ENCODE measurements at places on chromosomes 2 and 18. TPM values are rescaled to one million over a fixed set of nuclear protein-coding genes. Genes with fewer than 3 reads are reported as not detected.

DNA sequence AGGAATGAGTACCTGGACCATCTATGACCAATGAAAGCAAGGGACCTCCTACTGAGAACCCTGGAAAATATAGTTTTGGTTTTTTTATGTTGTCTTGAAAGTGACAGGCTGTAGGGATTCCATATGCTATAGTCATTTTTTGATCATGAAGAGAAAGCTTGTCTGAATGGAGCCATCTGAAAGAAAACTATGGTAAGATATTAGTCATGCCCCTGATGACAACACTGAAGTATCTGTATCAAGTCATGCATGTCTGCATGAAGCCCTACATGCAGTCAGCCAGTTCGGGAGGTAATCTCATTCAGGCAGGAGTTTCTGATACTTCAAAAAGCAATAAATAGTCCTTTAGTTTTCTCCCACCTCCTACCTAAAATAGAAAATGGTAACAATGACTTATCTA is 1042.0 kb downstream of the DPP10 start:
- no peak for DNase-seq

GRCh38 chr2:108988796-108989713 is at the start of gene EDAR:
Gene EDAR, minus strand, starts transcription at chr2:108989220. Its CDS starts 58,206 bp downstream, at chr2:108931014.
- DNase-seq = no peak

The GPD2 gene
- total RNA-seq = 62.9 TPM

The MROH2A gene
- total RNA-seq = not detected

DNA sequence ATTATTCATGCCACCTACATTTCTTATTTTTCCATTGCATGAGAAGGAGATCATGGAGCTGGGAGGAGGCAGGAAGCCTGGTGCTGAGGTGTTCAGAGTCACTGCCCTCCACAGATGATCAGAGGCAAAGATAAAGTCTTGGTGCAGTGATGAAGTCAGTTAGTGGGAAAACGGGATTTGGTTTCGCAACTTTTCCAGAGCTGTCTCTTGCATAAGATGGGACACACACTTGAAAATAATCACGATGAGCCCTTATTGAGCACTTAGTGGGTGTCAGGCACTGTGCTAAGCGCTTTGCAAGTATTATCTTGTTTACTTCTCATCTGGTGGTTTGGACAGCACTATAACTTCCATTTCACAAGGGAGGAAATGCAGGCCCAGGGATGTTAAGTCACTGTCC is 222.1 kb upstream of the SMAD2 start:
- DNase-seq = no peak

DNA sequence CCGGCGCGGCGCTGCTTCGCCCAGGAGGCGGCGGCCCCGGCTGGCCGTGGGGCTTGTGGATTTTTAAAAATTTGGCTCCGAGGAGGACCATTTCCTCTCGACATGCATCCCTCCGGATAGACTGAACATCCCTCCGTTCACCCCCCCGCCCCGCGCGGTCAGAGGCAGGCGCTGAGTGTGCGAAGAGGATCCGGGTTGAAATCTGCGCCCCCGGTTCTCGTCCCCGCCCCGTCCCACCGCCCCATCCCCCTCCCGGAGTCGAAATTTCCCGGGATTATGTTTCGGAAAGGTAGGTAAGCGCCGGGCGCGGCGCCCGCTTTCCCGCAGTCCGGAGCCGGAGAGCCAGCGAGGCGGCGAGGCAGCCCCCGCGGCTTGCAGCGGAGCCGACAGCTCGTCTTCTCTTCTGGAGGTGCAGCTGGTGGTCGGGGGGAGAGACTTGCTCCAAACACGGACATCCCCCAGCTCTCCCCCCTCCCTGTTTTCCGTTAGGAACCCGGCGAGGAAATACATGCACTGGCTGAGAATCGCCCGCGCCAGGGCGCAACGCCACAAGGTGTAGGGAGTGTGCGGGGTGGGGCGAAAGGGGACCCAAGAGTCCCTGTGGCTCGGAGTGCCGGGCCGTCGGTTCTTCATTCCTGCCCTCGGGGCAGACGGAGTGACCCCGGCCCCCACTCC is at the start of gene PRKCE:
PRKCE (plus strand) TSS at position 261 of the 675 bp plus-strand sequence.
- no peak for DNase-seq

The UPP2 gene
- not detected for total RNA-seq

DNA sequence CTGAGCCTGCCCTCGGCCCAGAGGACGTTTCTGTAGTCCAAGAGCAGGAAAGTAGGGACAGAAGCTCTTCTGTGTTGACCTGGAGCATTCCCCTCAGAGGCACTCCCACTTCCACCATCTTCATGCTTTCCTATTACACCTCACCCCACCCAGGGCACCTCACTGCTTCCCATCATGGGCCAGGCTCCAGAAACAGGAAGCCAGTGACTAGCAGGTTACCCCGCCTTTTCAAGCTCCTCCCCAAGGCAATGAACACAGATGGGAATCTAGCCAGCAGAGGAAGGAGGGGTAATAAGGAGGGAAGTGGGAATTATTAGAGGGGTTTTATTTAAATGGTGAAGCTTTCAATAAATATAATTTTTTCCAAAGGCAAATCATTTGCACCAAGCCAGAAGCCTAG is 308.8 kb upstream of the MGAT5 start:
- DNase-seq = no peak

The RAD51AP2 gene
- not detected for total RNA-seq

The TNFRSF11A gene
- 4.6 TPM for total RNA-seq

GRCh38 chr18:43751835-43752234 is 474.5 kb upstream of the SYT4 start:
- no peak for DNase-seq

DNA sequence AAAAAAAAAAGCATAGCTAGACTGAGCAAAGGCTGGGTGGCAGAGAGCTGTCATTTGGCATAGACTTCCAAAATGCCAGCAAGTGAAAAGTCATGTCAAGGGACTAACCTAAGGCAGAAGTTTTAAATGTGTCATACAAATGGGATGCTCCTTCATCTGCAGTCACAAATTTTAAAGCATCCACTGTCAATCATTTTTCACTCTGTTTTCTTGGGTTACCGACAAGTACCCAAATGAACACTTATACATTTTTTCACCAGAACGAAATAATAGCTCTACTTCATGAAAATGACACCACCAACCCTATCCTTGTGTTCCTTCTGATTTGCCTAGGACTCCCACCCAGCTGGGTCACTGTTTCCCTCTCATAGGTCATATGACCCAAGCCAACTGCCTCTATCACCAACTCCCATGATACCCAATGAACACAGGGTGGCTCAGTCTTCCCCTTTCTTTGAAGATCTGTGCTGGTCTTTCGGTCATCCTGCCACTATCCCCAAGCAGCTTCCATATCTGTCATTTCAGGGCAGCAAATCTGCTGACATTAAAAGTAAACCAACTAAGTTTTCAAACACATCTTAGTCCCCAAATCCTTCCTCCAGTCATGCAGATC is 21.5 kb downstream of the KLF7 start:
- DNase-seq = no peak

- no peak for DNase-seq
These were observed 45.1 kb upstream of the TBR1 start for GRCh38 chr2:161370981-161371380.

- DNase-seq = no peak
These were observed 99.5 kb downstream of the DCC start for GRCh38 chr18:52439457-52439856.

GRCh38 chr18:35030277-35030989 is 10.8 kb upstream of the MAPRE2 start:
- no peak for DNase-seq

DNA sequence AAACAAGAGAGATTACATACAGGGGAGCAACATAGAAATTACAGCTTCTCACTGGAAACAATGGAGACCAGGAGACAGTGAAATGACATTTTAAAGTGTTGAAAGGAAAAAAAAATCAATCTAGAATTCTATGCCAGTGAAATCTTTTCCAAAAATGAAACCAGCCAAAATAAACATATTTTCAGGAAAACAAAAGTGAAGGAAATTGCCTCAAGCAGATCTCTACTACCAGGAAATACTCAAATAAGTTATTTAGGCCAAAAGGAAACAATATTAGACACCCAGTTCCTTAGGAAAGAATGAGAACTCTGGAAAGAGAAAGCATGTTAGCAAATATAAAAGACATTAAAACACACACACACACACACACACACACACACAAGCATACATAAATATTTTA is 339.9 kb upstream of the NCKAP5 start:
- no peak for DNase-seq

The FTCDNL1 gene
- total RNA-seq = 4.5 TPM

- DNase-seq = no peak
These were observed 108.7 kb downstream of the EN1 start for GRCh38 chr2:118738524-118739308.

The RASGRP3 gene
- 42.2 TPM for total RNA-seq

The COBLL1 gene
- 38.1 TPM for total RNA-seq

DNA sequence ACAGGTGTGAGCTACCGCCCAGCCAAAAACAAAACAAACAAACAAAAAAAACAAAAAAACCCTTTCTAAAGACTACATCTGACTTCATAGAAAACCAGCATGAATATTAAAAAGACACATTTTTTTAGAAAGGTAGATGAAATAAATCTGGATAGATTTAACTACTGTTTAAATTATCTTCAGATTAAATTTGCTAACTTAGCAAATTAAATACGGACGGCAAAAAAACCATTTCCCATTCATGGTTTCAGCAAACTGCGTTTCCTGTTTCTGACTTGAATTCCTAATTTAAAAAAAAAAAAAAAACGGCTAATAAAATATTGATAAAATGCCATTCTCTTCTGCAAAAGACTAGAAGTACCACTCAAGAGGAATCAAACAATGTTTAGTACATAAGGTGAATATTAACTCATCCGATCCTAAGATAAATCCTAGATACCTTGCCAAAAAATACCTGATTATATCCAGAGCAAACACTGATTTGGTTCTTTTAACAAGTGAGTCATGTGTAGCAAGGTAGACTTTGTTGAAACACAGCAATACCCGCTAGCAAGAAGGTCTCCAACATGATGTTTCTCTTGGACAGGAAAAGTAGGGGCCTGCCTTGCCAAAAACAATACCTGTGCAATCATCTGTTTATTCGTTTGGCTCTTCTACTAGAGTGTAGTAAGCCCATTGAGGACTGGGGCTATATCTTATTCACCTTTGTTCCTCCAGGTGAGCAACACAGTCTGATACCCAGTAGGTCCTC is 96.2 kb downstream of the BARD1 start:
- no peak for DNase-seq

The UGT1A10 gene
- not detected for total RNA-seq

- DNase-seq = no peak
These were observed 154.5 kb upstream of the RASGRP3 start for GRCh38 chr2:33321876-33322483.

The CABLES1 gene
- 95.9 TPM for total RNA-seq

The RNF125 gene
- total RNA-seq = 7.3 TPM

GRCh38 chr2:222423632-222424275 is 589 bp upstream of the SGPP2 start:
- peak; percentile 39 for DNase-seq

The SERPINB11 gene
- not detected for total RNA-seq

GRCh38 chr2:230870544-230871360 is 6.0 kb downstream of the ITM2C start:
- DNase-seq = no peak

The TGFA gene
- total RNA-seq = 4.3 TPM

DNA sequence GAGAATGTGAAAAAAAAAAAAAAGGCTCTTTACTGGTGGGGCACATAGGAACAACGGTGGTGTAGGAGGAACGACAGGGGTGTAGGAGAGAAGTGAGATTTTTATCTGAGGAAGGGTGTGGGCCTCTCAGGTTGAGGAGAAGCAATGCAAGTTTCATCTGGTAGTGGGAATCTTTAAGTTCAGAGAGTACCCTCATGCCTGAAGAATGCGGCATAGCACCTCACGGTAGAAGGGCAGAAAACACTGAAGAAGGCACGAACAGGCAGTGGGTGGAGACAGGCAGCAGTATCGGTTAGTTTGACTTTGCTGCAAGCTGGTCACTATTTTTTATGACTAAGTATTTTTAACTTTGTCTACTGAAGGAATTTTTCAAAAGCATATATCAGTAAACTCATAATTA is 52.2 kb upstream of the TSPYL6 start:
- no peak for DNase-seq

- no peak for DNase-seq
These were observed 84.4 kb downstream of the LPIN1 start for GRCh38 chr2:11830708-11831301.

GRCh38 chr2:59789523-59789922 is 763.9 kb downstream of the BCL11A start:
- no peak for DNase-seq

GRCh38 chr2:31404827-31405226 is 9.7 kb downstream of the XDH start:
- no peak for DNase-seq

Data from omental fat pad (tissue), 4 donors.